ENCODE measurements at places on chromosomes 7 and 10.

- DNase-seq, result no peak
Observed at GRCh38 chr10:22911889-22912762, 15.7 kb upstream of the ARMC3 start.

GRCh38 chr7:27169658-27170425 is 4.3 kb downstream of the HOXA10 start:
- DNase-seq, result no peak

DNA sequence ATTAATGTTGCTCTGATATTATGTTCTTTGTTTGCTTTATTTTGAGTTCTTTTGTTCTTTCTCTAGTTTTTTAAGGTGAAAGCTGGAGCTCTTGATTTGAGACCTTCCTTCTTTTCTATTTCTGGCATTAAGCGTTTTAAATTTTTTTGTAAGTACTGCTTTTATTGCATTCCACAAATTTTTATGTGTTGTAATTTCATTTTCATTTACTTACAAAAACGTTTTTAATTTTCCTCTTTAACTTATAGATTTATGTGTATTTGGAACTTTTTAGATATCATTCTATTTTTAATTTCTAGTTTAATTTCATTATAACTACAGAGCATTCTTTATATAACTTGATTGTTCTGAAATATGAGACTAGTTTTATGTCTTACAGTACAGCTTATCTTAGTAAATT is 395.6 kb downstream of the ETV1 start:
- DNase-seq, result no peak

DNA sequence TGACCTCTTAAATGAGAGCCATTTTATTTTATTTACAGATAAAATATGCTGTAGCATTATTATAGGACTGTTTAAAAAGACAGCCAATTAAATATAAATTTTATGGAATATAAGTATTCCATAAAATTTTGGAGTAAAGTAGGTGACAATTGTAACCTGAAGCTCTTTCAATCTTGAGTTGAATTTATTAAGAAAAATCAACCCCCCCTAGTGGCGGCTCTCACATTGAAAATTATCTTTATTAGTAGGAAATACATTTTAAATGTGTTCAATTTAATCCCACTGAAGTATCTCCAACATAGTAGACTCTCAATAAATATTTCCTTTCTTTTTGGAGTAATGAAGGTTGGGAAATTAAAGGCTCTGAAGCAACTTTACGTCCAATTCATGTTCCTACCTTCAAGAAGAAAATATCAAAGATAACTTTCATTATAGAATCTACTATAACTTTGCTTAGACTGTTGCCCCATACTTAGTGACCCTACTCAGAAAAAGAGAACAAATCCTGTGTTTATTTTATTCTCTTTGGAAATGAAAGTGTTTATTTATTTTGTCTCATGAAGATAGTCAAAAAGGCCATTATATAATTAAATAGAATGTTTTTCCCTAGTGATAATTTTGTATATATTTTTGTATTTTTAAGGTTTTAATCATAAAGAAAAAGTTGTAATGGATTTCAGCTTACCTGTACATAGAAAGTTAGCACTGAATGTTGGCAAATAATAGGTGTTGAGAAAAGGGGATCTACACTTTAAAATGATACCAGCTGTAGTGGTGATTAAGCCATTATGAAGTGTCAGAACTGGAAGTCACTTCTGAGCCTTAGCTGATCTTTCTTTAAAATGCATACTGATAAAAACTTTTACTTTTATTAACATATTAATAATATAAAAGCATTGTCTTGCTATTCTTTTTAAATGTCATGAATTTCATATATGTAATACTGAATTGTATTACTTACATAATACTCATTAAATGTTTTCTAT is 3.3 kb downstream of the AHR start:
- no peak for DNase-seq

DNA sequence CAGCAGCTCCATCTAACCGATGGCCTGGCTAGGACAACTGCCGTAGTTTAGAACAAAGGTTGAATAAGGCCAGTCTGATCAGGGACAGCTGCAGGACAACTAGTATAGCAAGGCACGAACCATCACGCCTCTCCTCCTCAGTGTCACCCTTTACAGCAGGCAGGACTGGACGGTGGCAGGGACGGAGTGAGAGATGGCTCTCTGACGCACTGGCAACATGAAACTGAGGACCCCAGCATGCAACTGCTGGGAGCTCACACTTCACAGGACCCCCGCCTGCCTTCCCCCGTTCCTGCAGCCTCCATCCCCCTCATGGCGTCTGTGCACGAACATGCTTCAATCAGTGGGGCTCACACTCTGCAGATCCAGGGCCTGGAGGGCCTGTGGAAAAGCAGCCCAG is 53.7 kb downstream of the ZRANB1 start:
- peak; percentile 14 for DNase-seq

GRCh38 chr7:66039094-66039670 is 36.4 kb upstream of the ASL start:
- no peak for DNase-seq

DNA sequence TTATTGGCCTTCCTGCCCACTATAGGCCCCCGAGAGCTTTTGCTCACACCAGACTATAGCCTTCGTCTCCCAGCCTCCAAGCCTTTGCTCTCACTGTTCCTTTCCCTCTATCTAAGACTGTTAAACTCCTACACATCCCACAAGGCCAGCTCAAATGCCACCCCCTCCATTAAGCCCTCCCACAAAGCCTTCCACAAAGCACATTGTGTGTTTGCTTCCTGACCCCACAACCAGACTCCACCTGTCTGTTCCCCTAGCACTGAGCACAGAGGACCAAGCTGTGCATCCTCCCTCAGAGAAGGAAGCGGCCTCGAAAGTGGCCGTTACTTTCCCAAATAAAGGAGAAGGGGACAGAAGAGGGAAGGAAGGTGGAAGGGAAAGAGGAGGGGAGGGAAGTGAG is 1.3 kb downstream of the LOXL4 start:
- DNase-seq, result no peak

- DNase-seq, result no peak
Observed at GRCh38 chr10:59711871-59712494, 2.3 kb upstream of the SLC16A9 start.

DNA sequence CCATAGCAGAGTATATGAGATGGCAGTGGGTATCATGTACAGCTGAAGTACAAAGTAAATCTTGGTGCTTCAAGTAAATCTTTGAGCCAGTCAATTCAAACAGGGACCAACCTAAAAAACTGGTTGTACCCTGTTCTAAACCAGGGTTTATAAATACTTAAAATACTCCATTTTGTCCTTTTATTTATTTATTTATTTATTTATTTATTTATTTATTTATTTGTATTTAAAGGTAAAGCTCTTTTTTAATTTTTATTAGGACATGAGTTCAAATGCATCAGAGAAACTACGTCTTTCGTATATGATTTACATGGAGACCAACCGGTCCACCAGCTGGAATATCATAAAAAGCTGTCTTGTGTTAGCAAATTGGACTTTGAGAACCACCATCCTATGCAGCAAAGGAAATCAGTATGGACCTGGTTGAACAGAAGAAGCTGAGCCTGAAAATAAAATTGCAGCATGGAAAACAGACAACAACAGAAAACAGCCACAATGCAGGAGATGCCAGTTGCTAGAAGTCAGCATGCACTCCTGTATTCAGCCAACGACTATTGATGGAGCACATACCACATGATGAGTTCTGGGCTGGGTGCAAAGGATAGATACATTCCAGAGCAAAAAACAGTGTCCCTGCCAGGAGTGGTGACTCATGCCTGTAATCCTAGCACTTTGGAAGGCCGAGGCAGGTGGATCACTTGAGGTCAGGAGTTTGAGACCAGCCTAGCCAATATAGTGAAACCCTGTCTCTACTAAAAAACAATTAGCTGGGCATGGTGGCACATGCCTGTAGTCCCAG is 60.0 kb downstream of the PLXNA4 start:
- no peak for DNase-seq

DNA sequence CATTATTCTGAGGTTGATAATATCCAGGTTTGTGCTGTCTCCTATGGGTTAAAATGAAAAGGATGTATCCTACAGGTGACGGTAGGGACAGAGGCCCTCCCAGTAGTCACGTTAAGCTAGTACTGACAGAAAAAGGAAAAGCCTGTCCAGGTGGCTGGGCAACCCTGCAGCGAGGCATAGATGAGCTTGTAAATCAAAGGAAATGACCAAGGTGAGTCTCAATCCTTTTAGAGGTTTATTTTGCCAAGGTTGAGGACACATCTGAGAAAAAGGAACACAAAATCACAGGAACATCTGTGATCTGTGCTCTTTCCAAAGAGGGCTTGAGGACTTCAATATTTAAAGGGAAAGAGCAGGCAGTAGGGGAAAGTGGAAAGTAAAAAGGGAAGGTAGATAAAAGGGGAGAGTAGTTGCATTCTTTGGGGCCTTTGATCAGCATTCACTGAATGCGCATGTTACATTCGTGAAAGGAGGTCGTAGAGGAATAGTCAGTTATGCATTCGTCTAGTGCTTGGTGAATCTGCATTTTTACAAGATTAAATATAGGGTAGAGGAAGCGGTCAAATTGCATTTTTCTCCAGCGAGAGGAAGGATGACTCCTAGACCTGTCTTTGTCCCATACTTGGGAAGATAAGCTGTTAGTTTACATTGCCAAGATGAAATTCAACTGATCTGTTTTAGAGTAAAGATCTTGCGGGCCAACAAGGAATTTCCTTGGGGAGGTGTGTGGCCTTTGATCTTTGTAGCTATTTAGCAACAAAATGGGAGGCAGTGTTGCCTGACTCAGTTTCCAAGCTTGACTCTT is 884 bp upstream of the GSTO1 start:
- no peak for DNase-seq

DNA sequence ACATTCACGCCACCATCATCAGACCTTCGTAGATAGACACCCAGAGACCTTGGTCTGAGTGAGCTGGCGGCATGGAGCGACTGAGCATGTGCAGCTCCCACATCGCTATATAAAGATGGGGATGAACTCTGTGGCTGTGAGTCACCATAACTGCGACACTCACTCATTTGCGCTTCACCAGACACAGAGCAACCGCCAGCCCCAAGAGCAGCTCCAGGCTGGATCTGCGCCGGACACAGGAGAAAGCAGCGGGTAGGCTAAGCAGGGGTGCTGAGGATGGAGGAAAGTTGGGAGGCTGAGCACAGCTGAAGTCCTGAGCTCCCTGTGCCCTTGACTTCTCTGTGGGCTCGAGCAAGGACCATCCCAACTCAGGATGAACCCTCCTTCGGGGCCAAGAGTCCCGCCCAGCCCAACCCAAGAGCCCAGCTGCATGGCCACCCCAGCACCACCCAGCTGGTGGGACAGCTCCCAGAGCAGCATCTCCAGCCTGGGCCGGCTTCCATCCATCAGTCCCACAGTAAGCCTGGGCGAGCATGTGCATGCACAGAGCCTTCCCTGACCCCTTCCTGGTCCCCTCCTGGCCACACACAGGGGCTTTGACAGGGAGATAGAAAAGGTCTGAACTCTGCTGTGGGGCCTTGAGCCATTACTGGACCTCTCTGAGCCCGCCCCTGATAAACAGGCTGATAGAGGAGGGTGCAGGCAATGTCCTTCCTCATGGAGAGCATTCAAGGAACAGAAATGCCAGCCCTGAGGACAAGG is at the start of gene OPN4:
OPN4 (plus strand) TSS at position 137 of the 762 bp plus-strand sequence; CDS start at position 374, 237 bp downstream.
- DNase-seq, result no peak

- no peak for DNase-seq
Observed at GRCh38 chr7:120709972-120710320, 148.0 kb downstream of the TSPAN12 start.

- no peak for DNase-seq
Observed at GRCh38 chr10:47350671-47351640, 2.8 kb downstream of the RBP3 start.

GRCh38 chr10:110529596-110530011 is 31.9 kb downstream of the DUSP5 start:
- DNase-seq, result no peak

GRCh38 chr10:12909182-12909835 is 92.2 kb downstream of the CCDC3 start:
- DNase-seq, result no peak

DNA sequence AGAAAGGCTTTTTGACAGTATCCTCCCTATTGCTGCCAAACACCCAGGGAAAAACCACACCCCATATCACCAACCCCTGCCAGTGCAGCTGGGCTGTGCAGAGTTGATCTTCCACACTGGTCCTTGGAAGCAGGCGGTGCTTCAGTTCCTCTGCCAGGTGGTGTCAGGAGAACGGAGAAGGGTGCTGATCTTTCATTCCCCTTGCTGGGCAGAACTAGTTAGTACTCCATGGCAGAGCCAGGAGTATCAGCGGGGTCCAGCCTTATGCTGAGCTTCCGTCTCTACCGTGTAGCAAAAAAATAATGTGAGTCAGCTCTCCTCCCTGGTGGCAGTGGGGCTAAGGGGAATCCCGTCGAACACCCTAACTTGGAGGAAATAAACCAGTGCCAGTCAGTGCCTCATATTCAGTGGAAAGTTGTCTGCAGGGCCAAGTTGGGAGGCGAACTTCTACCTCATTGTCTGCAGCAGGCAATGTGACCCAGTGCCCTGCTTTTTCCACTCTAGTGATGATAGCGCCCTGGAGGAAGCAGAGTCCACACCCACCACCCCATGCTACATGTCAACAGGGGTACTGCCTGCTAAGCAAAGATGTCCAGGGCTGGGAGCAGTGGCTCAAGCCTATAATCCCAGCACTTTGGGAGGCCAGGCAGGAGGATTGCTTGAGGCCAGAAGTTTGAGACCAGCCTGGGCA is 175.4 kb downstream of the AUTS2 start:
- no peak for DNase-seq

DNA sequence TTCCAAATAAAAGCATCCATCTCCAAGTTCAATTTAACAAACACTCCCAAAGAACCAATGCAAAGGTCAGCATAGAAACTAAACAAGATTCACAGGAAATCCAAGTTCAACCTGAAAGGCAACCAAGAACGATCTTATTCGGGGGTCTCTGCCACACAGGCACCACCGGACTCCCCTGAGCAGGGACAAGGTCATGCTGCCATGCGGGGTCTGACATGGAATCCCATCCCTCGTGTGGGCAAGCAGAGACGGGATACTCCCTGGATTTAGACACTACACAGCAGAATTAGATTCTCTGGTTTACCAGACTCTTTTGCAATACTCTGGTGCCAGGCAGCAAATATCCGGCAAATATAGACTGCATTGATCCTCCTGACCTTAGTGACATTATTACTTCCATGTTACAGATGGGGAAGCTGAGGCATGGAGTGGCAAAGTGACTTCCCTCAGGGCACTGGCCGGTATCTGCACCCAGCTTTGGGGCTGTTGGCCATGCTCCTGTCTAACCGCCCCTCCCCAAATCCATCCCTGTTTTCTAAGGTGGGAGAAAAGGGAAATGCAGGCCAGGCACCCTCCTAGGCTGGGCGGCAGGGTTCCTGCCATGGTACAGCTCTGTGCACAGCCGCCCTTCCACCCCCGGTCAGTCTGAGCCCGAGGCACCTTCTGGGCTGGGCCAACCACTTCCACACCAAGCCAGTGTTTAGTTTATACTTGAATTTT is 111.8 kb downstream of the VIPR2 start:
- DNase-seq, result no peak

- DNase-seq, result no peak
Observed at GRCh38 chr7:17043012-17043877, 161.5 kb upstream of the AGR3 start.

DNA sequence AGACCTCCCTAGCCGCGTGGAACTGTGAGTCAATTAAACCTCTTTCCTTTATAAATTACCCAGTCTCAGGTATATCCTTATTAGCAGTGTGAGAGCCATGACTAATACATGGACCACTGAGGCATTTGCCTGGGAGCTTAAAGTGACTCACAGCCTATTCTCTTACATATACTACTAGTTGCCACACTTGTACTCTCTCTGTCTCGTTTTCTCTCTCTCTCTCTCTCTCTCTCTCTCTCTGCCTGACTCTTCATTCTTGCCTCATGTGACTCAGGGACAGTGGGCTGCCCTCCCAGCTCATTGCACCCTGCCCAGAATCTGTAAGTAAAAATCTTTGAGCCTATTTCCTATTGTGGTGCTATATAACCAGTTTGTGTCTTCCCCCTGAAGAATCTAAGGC is 238.5 kb upstream of the MAGI2 start:
- DNase-seq, result no peak

- peak; percentile 59 for DNase-seq
Observed at GRCh38 chr10:27558612-27559020, 54.5 kb downstream of the RAB18 start.

All from GM10248 (cell line).